RWPE1 (cell line): ENCODE measurements at places on chromosomes 5 and 9.
A peak's percentile ranks its signal among the peaks of the same experiment; 100 is the strongest.

DNA sequence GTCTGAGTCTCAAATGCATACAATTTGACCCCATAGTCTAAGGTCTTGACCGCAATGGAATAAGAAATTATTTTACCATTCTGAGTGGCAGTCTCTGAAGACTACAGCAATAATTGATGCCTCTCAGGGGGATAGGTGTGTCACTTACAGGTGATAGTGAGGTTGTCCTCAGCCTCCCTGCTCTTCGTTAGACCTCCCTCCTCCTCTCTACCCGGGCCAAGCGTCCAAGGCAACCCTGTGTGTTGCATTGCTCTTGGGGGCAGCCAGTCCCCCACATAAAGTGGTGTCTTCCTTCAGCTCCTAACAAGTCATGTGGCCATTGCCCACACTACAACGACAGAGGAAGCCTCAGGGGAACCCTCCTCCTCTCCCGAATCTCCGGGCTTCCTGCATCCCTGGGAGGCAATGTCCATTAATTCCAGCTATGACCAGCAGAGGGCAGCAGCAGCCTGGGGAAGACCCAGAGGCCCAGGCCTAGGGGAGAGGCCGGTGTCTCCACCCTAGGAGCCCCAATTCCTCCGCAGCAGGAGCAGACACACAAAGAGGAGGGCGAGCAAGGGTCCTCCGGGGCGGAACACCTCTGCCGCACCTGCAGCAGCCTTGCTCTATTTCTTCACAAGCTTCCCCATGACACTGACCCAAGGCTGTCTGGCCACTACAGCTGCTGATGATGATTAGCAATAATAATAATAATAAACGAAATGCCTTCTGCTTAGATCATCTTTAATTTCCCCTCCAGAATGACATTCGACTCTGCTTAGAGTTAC is 134.8 kb downstream of the KCNIP1 start:
- DNase-seq: peak; percentile 87

GRCh38 chr5:141651728-141652105 is 499 bp upstream of the FCHSD1 start:
- peak; percentile 61 for DNase-seq

- no peak for DNase-seq
These were observed 44.2 kb upstream of the GNPDA1 start for GRCh38 chr5:142056816-142057696.

DNA sequence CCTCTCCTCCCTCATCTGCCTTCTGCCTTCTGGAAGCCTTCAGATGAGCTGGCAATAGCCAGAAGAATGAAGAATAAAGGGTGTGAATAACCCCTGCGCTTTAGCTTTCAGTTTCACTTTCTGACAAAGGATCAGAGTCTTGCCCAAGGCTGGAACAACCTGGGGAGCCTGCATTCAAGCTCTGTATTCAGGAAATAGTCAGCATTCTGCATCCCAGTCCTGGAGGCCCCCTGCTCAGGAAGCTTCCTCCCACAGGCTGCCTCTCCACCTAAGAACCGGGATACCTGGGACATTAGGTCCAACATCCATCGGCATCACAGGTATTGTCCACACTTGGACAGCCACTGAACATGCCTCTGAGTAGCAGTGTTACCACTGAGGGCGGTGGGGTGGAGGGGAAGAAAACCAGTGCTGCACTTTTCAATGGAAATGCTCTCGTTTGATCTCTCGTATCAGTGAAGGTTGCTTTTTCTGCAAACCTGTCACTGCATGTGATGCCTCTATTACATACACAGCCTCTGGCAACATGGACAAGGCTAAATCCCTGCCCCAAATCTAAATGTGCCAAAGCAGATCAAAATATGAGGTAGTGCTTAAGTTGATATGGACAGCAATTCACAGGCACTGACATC is 39.8 kb upstream of the ACO1 start:
- peak; percentile 20 for DNase-seq

GRCh38 chr9:133680250-133680975 is 44.2 kb downstream of the DBH start:
- DNase-seq: no peak

GRCh38 chr9:137023157-137023556 is 4.9 kb downstream of the ABCA2 start:
- no peak for DNase-seq

GRCh38 chr9:127652733-127653132 is 40.7 kb downstream of the STXBP1 start:
- DNase-seq: no peak

DNA sequence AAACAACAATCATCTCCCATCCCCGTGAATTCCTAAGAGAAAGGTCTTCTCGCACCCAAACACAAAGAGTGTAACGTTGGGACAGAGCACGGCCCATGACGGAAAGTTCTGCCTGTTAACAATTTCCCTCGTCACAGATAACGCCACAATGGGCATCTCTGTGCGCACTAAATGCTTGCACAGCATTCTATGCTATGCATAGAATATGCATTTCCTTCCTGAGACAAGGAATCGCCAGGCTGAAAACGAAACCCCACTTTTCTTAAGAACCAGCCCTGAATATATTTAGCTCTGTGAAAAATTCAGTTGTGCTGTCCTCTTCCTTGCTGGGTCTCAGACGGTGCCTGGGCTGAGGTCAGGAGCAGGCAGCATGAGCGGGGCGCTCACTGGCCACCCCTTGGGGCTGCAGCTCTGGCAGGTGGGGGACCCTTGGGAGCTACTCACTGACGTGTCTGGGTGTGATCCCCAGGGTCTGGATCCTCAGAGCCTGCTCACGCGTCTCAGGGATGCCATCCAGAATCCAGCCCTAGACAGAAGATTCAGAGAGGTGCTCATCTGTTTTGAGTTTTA is 49.8 kb downstream of the AK8 start:
- DNase-seq: no peak

GRCh38 chr9:135198586-135199285 is 111.3 kb downstream of the OLFM1 start:
- no peak for DNase-seq

DNA sequence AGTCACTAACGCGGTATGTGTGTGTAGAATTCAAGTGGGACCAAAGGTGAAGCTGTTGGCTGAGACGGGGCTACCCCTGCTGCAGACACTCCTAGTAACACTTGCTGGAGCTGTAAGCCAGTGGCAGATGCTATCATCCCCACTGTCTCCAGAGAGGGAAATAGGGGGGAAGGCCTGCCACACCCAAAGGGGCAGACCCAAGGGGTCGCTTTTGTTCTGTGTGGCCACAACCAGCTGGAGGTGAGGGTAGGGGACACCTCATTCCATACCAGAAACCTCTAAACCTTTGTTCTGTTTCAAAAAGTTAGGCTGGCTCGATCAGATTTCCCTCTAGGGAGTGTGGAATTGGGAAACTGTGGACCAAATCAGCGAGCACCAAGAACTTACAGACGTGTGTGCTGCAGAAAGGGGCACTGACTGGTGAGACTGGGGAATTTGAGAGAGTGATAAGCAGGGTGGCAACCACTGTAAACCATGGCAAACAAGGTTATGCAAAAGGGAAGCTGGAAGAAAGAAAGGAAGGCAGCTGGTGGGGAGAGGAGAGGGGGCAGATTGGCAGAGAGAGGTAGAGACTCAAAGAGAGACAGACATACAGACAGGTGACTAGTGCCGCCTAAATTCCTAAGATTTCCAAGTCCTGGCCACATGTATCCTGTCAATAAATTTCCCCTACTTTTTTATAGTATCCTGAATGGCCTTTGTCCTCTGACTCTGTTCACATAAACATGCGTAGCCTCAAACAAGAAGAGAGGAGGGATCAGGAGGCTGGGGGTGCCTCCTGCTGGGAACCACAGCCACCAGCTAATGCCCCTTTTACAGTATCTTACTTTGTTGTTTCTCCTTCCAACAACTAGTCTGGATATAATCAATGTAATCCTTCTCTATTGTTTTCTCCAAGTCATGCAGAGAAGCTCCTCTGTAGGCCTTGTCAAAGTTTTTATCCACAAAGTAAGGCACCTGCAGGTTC is 15.6 kb upstream of the SPATA24 start:
- no peak for DNase-seq

DNA sequence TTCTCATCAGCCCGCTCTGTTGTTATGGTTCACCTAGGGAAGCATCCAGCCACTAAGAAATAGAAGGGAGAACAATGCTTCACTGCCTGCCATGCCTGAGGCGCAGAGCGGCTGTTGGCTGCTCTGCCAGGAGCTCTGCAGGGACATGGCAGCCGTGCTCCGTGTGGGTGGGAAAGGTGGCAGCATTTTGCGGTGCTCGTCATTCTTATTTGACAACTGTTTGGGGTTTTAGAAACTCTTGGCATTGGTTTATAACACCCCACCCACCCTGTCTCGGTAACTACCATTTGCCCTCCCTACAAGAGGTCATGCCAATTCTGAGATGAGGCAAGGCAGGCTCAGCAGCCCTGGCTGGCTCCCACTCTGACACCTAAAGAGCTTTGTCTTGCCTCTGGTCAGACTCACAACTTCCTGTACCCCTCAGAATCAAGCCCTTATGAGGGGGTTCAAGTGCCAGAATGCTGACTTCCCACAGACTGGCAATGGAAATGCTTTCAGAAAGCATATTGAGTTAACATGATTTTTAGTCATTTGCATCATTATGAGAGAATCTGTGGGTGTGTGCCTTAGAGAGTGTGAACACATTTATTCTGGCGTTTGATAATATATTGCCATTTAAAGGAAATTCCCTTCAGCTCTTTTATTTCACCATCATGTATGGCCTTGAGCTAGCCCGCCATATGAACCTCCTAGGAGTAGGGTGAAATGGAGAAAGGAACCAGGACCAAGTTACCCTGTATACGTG is 288.0 kb upstream of the ANKRD55 start:
- no peak for DNase-seq

- peak; percentile 86 for DNase-seq
These were observed 105.7 kb downstream of the TMEM174 start for GRCh38 chr5:73278693-73279092.

DNA sequence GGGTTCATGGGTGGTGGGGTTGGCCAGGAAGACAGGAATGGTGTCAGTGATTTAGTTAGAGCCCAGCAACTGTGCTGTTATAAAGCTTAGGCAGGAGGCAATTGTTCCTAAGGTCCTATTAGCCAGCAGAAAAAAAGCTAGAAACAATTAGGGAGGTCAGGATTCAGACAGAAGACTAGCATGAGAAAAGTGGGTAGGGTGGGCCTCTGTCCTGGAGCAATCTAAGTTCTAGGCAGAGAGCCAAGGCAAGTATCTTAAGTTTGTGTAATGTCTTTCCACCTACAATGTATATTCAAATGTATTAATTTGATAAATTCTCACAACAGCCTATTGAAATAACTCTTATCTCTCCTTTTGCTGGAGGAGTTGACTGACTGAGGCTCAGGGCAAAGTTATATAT is 6.1 kb upstream of the ZFAND5 start:
- no peak for DNase-seq
